Kasumi-1 (cell line): ENCODE measurements at places on chromosomes 1 and 21.

- DNase-seq = no peak
Measured at GRCh38 chr1:62138029-62138428, 56.6 kb upstream of the L1TD1 start.

GRCh38 chr1:235093696-235094592 lies 34.7 kb downstream of the TOMM20 start:
- peak; percentile 84 for DNase-seq

DNA sequence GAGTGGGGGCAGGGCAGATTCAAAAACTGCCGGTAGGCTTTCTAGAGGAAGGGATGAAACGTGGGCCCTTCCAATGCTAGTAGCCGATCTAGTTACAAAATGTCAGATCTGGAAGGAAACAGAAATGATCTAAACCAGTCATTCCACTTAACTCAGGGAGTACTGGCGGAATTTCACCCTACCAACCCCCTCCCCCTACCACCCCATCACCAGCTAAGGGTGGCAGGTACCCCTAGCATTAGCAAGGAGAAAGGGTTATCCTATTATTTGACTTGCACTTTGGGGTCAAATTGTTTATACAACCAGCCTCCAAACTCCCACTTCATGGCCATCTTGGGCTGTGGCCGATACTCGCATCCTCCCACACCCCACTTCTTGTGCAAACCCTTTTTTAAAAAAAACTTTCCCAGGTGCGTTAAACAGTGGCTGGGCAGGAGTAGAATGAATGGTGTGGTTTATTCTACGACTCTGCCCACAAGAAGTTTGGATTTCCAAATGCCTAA lies 644 bp upstream of the MRPL24 start:
- no peak for DNase-seq

GRCh38 chr1:79177844-79178243 lies 171.3 kb upstream of the ADGRL4 start:
- DNase-seq = no peak

GRCh38 chr1:235100194-235100772 lies 28.4 kb downstream of the TOMM20 start:
- DNase-seq = no peak

GRCh38 chr1:77757603-77758002 lies 2.0 kb downstream of the USP33 start:
- DNase-seq = no peak

DNA sequence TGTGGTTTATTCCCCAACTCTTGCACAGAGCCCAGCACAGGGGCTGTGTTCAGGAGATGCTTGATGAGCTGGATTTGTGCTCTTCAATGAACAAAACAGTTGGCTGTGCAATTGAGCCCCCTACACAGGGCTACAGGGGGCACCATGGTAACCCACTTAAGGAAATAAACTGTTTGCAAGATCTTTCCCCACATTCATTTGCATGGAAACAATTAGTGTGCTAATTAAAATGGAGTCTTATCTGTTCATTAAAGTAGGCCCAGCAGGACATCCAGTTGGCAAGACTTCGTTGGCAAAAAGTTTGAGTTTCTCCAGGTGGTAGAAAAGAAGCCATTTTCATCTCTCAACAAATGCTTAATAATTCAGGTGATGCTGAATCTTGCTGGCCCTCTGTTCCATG lies 15.3 kb downstream of the KLHDC7A start:
- DNase-seq = no peak

DNA sequence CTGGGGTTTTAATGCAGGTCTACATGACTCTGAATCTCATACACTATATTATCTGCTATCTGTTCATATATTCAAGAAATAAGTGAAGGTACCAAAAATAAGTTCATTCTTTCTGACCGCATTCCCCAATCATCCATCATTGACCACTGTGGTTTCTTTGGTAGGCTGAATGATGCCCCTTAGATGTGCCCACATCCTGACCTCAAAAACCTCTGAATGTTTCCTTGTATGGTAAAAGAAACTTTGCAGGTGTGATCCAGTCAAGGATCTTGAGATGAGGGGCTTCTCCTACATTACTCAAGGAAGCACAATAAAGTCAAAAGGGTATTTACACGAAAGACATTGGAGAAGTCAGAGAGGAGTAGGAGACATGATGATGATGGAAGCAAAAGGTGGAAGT lies 60.6 kb upstream of the LRRC8B start:
- no peak for DNase-seq

DNA sequence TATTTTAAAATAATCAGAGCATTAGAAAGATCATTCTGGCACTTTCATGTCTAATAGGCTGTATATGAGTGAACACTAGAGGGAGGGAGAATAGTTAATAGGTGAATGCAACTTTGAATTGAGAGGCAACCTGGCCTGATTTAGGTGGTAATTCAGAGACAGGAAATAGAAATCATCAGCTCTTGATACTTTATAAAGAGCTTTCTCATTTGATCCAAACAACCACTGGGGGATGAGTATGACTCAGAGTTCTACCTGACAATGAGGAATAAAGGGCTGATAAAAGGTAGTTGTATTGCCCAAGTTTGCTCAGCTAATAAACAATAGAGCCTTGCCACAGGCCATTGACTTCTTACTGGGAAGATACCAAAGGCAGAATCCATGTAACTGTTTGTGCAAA lies 5.2 kb upstream of the FAM89A start:
- no peak for DNase-seq

DNA sequence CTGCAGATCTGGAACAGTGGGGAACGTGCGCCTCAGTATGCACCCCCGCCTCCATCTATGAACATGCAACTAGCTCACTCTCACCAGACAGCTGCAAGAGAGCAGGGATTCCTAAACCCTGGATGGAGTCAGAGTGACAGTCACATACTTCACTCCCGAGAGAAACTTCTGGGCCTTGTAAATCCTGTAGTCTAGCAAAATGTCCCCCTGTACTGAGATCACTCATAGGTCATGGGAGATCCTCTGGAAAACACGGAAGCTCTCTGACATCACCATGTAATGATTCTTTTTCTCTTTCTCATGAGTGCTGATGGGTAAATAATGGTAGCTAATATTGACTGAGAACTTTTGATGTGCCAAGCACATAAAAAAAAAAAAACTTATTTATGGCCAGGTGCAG lies 23.4 kb upstream of the TARDBP start:
- DNase-seq = no peak

DNA sequence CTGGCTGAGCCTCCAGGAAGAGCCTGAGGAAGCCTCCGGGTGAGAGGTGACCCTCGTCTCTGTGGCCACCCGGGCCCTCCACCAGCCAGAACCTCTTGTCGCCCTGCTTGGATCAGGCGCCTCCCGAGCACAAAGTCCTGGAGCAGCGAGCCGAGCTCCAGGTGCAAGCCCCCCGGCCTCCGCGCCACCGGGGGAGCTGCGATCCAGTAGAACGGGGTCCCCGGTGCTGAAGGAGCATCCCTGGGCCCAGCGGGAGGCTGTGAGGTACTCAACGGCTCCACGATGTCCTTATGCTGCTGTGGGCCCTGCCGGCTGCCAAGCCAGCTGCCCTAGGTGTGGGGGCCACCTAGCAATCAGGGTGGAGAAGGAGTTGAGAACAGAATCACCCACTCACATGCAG lies 102.8 kb downstream of the PRDM16 start:
- DNase-seq = no peak

GRCh38 chr1:23194119-23194984 lies 22.9 kb downstream of the HTR1D start:
- no peak for DNase-seq

DNA sequence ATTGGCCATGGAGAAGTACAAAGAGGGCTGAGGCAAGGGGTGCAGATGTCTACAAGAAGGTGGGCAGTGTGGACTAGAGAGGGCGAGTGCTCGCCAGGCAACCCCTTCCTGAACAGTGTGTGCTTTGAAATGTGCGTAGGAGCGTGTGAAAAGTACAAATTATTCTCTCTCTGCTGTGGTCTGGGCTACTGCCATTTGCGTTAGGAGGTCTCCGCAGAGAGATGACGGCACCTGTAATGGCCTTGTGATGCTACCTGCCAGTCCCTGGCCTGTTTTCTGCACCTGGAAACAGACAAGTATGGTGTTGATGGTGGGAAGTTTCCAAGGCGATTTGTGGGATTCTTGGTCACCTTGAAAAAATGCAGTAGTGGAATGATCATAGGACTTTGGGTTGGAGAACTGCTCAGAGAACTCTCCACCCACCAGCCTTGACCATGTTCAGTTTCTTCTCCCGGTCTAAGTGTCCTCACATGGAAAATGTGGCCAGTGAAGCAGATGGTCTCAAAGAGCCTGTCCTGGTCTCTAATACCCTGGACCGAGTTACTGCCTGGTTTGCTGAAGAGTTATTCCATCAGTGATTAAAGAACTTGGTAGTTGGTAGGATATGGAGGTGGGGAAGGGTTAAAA lies 74.5 kb downstream of the MRPS6 start:
- no peak for DNase-seq

DNA sequence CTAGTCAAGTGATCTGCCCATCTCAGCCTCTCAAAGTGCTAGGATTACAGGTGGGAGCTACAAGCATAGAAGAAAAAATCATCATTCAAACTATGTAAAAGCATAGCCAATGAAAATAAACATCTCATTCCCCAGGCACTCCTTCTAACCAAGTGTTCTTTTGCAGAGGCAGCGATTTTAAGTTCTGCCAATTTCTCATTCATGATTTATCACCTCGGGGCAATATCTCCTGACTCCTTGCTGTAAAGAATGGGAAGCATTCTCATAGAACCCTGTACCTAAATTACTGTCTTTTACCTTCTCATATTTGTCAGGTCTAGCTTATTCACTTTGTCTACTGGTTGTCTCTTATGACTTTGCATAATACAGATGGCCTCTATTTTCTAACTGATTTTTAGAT lies 32.5 kb upstream of the IVNS1ABP start:
- DNase-seq = no peak

DNA sequence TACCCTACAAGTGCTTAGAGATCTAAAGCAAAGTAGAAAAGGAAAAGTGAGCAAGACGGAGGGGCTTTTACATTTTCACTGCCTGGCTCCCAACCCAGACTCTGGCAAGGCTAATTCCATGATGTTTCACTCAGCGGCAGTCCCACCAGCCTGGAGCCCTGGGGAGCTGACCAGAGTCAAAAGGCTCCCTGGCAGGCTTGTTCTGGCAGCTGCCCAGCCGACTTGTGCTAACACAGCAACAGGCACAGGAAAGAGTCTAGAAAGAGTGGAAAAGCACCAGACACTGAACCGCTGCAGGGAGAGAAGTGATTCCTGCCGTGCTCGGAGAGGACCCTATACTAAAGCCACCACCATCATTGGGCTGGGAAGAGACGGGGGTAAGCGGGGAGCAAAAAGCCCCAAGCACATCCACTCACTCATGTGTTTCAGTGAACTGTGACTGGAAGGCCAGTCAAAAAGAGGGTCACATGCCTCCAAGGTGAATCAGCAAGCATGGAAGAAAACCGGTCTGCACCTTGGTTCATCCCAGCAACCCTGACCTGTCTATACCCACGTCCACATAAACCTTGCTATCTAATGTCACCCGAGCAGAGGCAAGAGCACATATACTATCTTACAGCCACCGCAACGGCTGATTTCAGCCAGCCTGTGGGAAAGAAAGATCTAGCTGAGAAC lies 8.0 kb downstream of the SMIM12 start:
- no peak for DNase-seq

DNA sequence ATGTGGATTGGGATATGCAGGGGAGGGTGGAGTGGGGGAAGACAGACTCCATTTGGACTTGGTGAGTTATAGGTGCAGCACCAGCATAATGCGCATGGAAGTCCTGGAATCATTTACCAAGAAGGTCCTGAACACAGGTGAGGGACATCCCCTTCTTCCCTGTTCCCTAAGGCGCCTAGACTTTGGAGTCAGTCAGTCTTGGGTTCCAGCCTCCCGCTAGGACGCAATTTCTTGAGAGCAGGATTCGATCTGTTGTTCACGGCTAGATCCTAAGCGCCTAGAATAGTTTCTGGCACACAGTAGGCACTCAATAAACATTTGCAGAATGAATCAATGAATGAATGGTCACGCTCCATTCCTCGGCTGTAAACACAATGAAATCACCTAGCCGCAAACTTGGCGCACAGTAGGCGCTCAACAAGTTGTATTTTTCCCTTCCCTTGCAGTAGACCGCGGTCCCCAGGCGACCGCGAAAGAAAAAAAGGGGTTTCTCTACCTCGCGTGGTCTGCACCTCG lies 1.0 kb upstream of the AK4 start:
- no peak for DNase-seq

- DNase-seq = no peak
Measured at GRCh38 chr1:9877962-9878361, 32.1 kb downstream of the CTNNBIP1 start.

- DNase-seq = no peak
Measured at GRCh38 chr1:203722909-203723308, 42.1 kb upstream of the LAX1 start.

GRCh38 chr1:235019471-235019870 lies 109.2 kb downstream of the TOMM20 start:
- no peak for DNase-seq

GRCh38 chr1:83508485-83509151 lies 490.3 kb downstream of the TTLL7 start:
- peak; percentile 67 for DNase-seq

DNA sequence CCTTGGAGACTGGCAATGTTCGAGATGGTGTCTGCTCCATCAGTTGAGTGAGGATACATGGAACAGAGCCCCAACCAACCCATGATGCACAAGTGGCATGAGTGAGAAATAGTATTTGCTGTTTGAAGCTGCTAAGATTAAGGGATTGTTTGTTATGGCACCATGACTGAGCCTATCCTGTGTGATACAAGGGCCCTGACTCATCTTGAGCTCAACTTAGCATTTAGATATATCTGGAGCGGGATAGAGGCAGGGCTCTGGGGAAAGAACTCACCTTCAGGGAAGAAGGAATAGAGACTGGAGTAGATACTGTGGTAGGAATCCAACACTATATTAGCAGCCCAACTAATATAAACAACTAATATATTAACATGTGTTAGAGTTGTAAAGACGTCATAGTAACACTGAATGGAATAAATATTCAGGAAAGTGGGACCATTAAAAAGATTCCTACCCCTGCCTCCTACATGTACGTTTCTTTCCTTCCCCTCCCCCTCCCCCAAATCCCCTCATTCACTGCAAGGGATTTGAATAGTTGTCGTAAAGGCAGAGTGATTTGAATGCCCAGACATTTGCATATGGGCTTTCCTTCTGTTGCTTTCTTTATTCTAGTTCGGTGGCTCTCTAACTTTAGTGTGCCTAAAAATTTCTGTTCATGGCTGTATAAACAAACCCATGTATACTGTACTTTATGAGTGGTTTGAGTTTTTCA lies 106.6 kb upstream of the POU3F1 start:
- no peak for DNase-seq

DNA sequence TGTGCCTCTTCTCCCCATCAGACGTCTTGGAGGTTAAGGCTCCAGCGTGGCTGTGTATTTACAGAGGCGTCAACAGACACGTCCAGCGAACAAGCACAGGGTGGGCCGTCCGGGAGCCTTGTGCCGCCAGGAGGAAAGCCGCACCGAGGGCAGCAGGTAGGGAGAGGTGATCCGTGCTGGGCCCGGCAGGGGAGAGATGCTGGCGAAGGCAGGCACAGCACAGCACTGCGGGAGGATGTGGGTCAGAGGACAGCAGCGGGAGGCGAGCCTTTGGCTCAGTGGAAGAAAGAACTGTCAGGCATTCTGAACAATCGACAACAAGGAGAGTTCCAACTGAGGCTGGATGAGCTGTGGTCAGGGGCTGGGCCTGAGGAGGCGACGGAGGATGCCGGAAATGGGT lies 144.1 kb upstream of the TNR start:
- DNase-seq = no peak
